IMR-90 (cell line): ENCODE measurements at places on chromosomes 5 and 9. TPM values are rescaled to one million over a fixed set of nuclear protein-coding genes. Genes with fewer than 3 reads are reported as not detected.
A peak's percentile ranks its signal among the peaks of the same experiment; 100 is the strongest.

GRCh38 chr5:14560091-14560595, 21.4 kb upstream of the OTULINL start:
- no peak for DNase-seq

GRCh38 chr9:109012009-109012875, 1.1 kb downstream of the CTNNAL1 start:
- peak; percentile 94 for DNase-seq

- DNase-seq: no peak
These were observed 74.3 kb upstream of the STXBP1 start for GRCh38 chr9:127537792-127538191.

GRCh38 chr5:38853753-38854470, 8.1 kb downstream of the OSMR start:
- DNase-seq: peak; percentile 94

DNA sequence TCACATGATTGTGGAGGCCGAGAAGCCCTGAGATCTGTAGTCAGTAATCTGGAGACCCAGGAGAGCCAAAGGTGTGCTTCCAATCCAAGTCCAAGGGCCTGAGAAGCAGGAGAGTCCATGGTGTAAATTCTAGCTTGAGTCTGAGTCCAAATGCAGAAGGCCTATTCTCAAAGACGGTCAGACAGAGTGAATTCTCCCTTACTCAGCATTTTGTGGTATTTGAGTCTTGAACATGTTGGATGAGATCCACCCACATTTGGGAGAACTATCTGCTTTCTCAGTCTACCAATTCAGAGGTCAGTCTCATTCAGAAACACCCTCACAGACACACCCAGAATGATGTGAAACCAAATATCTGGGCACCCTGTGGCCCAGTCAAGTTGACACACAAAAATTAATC, 128.8 kb upstream of the PTCH1 start:
- DNase-seq: no peak

GRCh38 chr9:3018071-3018470, 174.2 kb upstream of the PUM3 start:
- no peak for DNase-seq

- no peak for DNase-seq
These were observed 16.6 kb upstream of the SYNPO start for GRCh38 chr5:150623878-150624216.

- DNase-seq: no peak
These were observed 147.8 kb upstream of the IRX2 start for GRCh38 chr5:2899311-2899710.

DNA sequence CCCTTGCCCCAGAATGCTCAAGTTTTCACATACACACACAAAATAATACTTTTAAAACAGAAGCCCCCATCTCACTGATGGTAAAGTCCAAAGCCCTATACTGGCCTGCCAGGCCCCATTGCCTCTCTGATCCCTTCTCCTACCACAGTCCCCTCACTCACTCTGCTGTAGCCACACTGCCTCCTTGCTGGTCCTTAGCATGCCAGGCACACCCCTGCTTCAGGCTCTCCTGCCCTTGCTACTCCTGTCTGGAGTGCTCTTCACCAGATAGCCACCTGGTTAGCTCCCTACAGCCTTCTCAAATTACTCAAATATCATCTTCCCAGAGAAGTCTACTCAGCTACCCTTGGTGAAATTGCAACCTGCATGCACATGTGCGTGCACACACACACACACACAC, 177.5 kb downstream of the C5orf15 start:
- no peak for DNase-seq

- no peak for DNase-seq
These were observed 64.7 kb upstream of the CHD1 start for GRCh38 chr5:98993512-98993911.

DNA sequence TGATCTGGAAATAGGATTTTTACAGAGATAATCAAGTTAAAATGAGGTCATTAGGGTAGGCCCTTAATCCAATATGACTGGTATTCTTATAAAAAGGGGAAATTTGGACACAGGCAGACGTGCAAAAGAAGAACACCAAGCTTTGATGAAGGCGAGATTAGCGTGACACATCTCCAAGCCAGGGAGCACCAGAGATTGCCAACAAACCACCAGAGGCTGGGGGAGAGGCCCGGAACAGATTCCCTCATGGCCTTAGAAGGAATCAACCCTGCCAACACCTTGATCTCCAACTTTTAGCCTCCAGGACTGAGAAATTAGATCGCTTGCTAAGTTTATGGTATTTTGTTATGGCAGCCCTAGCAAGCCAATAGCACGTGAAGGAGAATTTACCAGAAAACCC, 10.8 kb upstream of the ARSI start:
- DNase-seq: no peak

GRCh38 chr9:133261753-133262120, 13.3 kb downstream of the ABO start:
- DNase-seq: no peak

GRCh38 chr9:77785341-77785740, 137.2 kb upstream of the GNA14 start:
- no peak for DNase-seq

DNA sequence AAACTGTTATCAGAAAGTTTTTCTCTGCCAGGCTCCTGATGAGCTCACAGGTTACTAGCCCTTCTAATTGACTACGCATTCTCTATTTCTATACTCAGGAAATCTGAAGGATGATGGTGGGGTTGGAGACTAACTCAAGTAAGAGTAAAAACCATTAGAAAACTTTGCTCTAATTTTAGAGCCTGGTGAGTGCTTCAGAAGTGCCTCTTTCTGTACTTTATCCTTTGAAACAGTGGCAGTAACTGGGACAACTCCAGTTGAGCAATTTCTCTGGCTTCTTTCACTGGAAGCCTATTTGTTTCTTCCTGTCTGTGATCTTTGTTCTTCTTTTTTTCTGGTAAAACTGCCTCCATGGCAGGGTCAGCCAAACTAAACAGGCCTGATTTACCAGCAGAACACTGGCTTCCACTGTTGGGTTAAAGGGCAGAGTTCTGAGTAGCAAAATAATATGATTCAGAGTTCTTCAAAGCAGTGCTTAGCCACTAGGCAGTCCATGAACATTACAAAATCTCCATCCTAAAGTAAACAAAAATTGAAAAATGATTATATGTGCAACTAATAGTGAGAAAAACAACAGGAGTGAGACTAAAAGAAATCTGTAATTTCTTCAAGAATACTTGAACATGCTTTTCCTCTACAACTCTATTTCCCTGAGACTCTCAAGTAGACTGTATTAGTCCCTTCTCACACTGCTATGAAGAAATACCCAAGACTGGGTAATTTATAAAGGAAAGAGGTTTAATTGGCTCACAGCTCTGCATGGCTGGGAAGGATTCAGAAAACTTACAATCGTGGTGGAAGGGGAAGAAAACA, 79.8 kb downstream of the MROH2B start:
- peak; percentile 86 for DNase-seq

- DNase-seq: no peak
These were observed 382.7 kb downstream of the CHSY3 start for GRCh38 chr5:130286971-130287370.

DNA sequence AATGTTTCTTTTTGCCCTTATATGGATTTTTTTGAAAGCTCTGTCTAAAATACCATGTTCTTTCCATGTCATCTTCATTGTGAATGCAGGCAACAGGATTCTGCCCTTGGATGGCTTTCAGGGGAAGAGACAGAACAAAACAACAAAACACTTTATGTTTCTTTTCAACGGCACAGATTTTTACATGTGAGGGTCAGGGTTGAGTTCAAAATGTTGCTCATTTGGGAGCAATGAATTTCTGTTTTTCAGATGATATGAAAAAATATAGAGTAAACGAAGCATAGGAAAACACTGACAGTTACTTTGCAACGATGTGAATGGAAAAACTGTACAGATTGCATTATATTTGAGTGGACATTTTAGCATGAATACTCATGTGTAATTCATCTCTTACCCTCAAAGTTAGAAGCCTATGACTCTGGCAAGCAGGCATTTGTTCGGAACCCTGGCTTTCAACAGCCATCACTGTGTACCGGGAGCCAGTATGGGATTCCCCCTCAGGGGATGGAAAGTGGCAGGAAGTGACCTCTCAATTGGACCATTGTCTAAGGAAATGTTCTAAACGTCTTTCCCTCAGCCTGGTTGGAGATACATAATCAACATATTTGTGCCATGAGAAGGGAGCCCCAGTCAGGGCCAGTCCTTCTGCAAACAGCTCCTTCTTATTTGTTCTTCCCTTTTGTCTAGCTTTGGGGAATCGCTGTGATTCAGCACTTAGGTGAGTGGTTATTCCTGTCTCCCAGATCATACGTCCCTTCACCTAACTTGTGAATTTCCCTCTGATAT, 153.9 kb upstream of the MEF2C start:
- peak; percentile 51 for DNase-seq

DNA sequence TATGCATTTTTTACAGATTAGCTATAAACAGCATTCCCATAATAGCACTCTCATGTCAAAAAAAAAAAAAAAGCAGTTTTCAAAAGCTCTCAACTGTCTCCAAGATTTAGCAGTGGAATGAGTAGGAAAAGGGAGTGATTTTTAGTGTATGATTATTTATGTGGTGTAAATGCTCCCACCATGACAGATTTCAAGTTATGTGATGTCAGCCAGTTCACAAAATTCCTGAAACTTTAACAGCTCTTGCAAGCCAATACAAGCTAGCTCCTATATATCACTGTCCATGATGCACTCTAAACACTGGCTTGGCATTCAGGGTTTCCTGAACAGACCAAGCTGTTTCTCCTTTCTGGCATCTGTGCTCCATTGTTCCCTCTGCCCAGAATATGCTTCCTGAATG, 7.9 kb upstream of the ANKDD1B start:
- DNase-seq: peak; percentile 88

GRCh38 chr9:90064971-90065370, 460.2 kb downstream of the GADD45G start:
- DNase-seq: no peak

DNA sequence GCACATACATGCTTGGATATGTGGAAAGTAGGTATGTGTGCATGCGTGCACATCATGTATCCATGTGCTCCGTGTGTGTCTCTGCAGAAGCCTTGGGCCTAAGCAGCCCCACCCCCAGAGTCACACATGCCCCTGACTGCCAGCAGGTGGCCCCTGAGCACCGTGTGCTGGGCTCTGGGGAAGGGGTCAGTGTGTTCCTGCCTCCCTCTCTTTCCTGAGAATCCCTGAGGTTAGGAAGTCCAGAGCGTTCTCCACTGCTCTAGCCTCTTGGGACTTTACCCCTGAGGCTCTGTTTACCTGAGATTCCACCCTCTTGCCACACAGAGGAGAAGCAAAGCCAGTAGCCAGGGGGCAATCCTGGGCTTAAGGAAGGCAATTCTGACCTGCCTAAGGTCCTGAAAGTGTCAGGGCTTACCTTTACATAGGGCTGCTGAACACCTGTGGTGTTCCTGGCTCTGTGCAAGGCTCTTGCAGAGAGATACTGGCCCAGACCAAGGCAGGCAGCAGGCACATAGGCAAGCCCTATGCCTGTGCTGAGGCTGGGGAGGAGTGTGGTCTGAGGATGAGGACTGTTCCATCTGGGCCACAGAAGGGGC, 207.3 kb downstream of the TMEM38B start:
- peak; percentile 3 for DNase-seq

DNA sequence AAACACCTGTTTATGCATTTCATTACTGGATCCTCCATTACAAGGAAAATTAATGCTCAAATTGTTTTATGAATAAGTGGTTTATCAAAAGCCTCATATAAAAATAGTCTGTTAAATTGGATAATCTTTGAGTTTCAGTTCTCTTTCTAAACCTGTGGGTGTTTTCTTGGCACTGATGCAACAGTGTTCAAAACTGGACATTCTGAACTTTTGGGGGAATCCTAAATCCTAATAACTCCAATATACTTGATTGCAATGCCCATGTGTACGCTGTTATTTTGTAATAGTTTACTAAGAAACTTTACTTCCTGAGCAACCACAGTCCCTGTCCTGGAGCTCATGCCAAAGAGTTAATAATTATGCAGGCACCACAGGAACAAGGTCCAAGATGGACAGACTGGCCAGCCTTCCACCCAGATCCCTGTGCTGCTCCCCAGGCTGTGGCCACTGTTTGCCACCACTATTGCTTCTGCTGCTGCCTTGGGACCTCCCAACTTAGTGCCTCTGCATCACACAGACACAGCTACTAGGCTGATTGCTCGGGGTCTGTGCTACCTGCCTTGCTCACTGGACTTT, 14.0 kb downstream of the IRGM start:
- DNase-seq: no peak

- no peak for DNase-seq
These were observed 197.0 kb upstream of the SEMA6A start for GRCh38 chr5:116771466-116772151.

DNA sequence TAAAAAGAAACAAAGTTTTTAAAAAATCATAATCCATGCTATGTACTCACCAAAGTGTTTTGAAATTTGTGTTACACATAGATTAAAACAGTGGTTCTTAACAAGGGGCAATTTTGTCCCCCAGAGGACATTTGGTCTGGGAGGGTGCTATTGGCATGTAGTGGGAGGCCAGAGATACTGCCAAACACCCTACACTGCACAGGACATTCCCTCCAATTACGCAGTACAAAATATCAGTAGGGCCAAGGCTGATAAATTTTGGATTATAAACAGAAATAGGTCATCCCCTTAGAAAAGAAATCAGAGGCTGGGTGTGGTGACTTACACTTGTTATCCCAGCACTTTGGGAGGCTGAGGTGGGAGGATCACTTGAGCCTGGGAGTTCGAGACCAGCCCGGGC, 38.9 kb downstream of the ELL2 start:
- DNase-seq: no peak

- DNase-seq: no peak
These were observed 59.7 kb downstream of the MTX3 start for GRCh38 chr5:79931409-79931808.

DNA sequence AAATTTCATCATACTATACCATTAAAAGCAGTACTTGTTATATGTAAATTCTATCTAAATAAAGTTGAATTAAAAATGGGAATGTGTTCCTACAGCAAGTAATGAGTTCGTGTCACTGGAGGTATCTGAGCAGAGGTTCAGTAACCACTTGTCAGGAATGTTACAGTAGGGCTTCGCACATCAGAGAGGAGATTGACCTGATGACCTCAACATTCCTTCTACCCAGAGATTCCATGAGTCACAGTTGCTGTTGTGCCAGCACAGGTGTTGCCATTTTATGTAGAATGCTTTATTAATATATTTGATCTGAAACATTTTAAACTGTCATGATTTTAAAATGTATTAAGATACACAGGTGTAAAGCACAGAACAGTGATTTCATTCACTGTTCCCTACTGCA, 60.3 kb downstream of the STX17 start:
- DNase-seq: peak; percentile 33

GRCh38 chr9:89291741-89292140, 19.3 kb upstream of the CKS2 start:
- DNase-seq: no peak

Gene B4GALT7
- 79.6 and 80.5 TPM in 2 replicates for polyA plus RNA-seq

Gene MEF2C
- polyA plus RNA-seq: 1.4 and 1.5 TPM in 2 replicates

Gene SLC34A3
- not detected in 2 replicates for polyA plus RNA-seq

Gene IL3
- not detected in 2 replicates for polyA plus RNA-seq

Gene PAPPA
- 8.3 and 8.6 TPM in 2 replicates for polyA plus RNA-seq

Gene HRH2
- polyA plus RNA-seq: not detected in 2 replicates

Gene MYO10
- polyA plus RNA-seq: 39.9 and 41.9 TPM in 2 replicates

Gene WDR31
- 0.19 and 0.29 TPM in 2 replicates for polyA plus RNA-seq

Gene WNT8A
- not detected in 2 replicates for polyA plus RNA-seq

Gene KIF12
- 0.11 TPM in 1 of 2 replicates, not detected in the other for polyA plus RNA-seq
